Activated T-cell treated with anti-CD3 and anti-CD28 coated beads, Interleukin-2, amount 50 U/mL, for 24 hours (primary cell): ENCODE measurements at places on chromosomes 4 and X.

DNA sequence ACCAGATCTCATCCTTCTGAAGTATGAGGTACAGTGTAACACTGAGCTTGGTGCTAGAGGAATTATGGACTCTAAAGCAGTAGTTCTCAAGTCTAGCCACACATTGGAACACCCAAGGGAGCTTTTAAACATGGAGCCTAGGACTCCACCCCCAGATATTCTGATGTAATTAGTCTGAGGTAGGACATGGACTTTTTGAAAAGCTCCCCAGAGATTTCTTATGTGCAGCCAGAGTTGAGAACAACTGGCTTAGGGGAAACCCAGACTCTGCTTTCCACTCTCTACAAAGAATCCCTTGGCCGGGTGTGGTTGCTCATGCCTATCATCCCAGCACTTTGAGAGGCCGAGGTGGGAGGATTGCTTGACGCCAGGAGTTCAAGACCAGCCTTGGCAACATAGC is 11.6 kb upstream of the GDPD2 start:
- DNase-seq, result no peak

GRCh38 chr4:94244087-94244828 is 36.6 kb downstream of the SMARCAD1 start:
- DNase-seq, result no peak

DNA sequence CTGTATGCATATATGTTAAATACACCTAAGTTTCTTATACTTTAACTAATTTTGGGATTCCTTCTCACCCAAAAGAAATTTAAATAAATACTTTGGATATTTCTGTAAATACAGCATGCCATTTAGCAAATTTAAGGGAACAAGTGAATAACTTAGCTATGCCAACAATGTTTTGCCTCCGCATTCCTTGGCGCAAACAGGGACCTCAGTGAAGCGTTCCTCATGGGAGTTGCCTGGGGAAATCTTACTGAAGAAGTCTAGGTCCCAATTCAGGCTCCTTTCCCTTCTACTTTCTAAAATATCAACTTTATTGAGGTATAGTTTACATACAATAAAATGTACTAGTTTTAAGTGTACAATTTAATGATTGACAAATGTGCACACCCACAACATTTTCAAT is 25.0 kb downstream of the COL4A5 start:
- no peak for DNase-seq

DNA sequence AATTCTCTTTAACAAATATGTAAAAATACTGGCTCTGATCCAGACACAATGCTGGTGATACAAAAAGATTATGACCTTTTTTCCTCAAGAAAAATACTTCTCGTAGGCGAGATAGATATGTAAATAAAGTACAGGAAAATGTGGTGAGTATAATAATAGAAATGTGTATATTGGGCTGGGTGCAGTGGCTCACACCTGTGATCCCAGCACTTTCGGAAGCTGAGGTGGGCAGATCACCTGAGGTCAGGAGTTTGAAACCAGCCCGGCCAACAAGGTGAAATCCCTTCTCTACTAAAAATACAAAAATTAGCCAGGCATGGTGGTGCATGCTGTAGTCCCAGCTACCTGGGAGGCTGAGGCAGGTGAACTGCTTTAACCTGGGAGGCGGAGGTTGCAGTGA is 55.0 kb downstream of the MRPL1 start:
- no peak for DNase-seq

GRCh38 chrX:145936769-145937168 is 119.1 kb downstream of the SLITRK2 start:
- DNase-seq, result no peak

DNA sequence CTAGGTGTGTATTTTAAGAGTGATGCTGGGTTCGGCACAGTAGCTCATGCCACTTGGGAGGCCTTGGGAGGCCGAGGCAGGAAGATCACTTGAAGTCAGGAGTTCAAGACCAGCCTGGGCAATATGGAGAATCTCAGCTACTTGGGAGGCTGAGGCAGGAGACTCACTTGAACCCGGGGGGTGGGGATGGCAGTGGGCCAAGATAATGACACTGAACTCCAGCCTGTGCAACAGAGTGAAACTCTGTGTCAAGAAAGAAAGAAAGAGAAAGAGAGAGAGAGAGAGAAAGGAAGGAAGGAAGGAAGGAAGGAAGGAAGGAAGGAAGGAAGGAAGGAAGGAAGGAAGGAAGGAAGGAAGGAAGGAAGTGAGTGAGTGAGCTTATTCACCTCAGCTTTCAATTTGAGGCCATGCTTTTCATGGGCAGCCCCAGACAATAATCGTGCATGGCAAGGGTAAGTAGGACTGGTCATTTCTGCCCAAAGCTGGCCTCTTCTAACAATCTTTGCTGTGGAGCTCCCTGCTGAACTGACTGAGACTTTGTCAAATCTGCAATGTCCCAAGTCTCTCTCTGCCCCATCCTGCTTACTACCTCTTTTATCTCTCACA is 42.5 kb upstream of the ELF2 start:
- no peak for DNase-seq

DNA sequence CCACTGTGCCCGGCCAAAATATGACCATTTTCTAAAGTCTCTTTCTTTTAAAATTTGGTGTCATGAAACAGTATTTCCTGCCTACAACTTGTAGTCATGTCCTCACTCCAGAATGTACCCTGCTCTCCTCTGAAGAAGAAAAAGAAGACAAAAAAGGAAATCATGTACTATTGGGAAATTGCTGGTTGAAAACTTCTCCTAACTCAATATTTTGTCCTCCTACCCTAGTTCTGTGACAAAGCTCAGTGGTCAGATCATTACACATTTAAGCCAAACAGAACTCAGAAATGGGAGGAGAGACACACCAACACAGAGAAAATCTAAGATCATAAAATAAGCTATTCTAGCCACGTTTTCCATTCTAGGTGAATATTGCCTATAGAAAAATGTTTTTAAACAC is 127.7 kb downstream of the IRF2 start:
- no peak for DNase-seq

DNA sequence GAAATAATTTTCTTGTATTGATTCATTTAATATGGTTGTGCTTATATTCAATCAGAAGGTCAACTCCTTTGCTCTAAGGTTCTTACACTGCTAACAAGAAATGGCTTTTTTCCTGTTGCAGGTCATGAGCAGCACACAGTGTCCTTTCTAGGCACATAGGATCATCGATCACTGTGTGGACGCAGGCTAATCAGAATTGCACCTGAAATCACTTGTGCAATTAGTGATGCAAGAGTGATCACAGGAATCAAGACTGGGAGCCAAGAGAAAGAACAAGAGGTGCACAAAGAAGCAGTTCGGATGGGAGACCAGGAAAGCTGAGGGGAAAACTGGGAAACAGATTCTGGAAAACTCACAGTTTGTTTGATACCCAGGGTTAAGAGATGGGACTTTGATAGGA is 21.1 kb downstream of the TDO2 start:
- no peak for DNase-seq

DNA sequence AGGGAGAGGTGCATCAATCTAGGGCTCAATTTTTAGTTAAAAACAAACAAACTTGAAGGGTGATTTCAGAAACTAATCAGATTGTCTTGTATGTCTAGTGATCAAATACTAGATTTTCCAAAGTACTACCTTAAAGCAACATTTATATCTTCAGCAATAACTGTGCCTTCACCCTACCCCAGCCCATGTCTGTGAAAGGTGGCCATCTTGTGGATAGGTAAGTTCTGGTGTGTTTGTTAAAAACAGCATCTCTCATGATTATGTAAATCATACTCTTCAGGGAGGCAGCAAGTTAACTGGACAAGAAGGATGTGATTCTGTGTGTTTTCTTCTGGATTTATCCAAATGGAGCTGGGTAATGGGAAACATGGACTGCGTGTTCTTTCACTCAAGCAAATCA is 81.4 kb upstream of the ACSL1 start:
- no peak for DNase-seq

- no peak for DNase-seq
These were observed 344.6 kb upstream of the CTSO start for GRCh38 chr4:156298230-156298629.

DNA sequence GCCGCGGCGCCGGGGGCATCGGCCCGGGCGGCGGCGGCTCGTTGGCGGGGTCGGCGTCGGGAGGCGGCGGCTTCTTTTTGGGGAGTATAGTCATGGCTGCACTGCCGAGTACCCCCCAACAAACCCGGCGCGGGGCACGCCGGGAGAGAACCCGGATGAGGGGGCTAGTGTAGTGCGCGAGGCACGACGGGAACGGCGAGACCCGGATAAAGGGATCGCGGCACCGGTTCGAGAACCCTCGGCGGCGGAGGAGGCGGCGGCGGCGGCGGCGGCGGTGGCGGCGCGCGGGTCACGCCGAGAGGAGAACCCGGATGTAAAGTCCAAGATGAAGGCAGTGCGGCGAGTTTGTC is at the start of gene OTUD5:
Gene OTUD5, minus strand, starts transcription at position 131 of the 350 bp plus-strand sequence. Its CDS starts 37 bp downstream, at position 94.
- no peak for DNase-seq

DNA sequence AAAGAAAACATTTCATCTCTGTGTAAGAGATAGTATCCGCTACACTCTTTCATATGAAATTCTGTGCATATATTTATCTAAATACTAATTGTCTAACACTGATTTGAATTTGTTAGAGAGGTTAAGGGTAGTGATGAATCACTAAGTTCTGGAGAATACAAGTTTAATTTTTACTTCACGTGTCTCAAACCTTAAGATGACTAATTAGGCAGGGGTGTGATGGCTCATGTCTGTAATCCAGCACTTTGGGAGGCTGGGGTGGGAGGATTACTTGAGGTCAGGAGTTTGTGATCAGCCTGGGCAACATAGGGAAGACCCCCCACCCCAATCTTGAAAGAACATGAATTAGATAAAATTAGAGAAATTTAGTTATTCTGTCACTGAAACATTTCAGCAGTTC is 2241.9 kb downstream of the PCDH7 start:
- DNase-seq, result no peak

DNA sequence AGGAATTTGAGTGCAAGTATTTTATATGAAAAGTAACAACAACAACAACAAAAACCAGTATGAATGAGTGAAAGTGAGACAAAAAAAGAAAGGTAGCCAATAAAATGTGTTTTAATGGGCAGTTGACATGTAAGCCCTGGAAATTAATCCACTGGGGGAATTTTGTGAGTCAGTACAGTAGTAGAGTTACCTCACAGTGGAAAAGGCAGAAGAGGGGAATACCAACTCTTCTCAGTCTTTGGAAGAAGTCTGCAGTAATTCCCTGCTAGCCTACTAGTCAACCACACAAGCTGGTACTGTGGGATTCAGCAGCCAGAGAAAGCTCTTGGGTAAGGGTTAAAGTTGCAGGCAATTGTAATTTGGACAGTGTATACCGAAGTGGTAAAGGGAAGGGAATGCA is 76.3 kb upstream of the IL15 start:
- no peak for DNase-seq

DNA sequence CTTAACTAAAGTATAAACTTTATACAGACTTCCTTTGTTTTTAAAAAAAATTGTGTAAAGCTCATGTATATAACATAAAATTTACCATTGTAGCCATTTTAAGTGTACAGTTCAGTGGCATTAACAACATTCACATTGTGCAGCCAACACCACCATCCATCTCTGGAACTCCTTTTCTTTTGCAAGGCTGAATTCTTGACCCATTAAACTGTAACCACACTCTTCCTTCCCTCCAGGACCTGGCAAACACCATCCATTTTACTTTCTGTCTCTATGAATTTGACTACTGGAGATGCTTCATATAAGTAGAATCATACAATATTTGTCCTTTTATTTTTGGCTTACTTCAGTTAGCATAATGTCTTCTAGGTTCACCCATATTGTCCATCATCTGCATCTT is 104.7 kb downstream of the RASL11B start:
- no peak for DNase-seq

DNA sequence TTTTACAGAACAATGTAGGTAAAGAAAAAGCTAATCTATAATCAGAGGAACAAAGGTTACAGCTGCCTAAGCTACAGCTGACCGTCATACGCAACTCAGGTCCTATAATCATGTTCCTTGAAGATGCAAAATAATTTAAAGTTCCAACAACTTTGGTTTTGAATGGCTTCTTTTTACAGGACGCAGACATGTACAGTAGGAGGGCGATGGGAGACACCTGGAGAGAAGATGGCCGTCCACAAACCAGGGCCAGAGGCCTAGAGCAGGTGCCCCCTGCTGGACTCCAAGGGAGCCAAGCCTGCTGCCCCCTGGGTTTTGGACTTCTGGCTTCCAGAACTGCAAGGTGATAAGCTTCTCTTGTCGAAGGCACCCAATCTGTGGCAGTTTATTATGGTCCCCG is 10.6 kb downstream of the HGFAC start:
- DNase-seq, result no peak

GRCh38 chrX:48025561-48025960 is 18.8 kb downstream of the SPACA5 start:
- peak; percentile 42 for DNase-seq

DNA sequence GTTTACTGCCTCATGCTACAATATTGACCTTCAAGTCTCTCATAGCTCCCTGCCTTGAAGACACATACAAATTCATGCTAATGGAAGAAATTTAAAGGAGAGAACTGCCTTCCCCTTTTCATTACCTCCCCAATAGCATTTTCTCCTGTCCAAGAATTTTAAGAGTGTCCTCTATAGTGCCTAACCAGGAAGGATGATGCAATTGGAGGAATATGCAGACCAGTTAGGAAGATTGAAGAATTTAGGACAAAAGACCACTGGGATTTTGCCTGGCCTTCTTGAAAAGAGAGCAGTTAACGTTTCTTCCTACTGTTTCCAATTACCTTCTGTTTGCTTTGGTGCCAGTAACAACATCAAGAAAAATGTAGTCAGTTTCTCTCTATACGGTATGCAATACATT is 443.9 kb downstream of the INPP4B start:
- no peak for DNase-seq

- no peak for DNase-seq
These were observed 168.8 kb downstream of the ATRX start for GRCh38 chrX:77617206-77617605.

GRCh38 chrX:24485323-24485722 is 20.2 kb downstream of the PDK3 start:
- no peak for DNase-seq

GRCh38 chrX:39953879-39954278 is 143.9 kb downstream of the BCOR start:
- DNase-seq, result no peak

GRCh38 chr4:1053080-1053661 is 41.7 kb downstream of the FGFRL1 start:
- DNase-seq, result peak; percentile 20

- DNase-seq, result no peak
These were observed 175.2 kb downstream of the MGST2 start for GRCh38 chr4:139840773-139841172.

- DNase-seq, result no peak
These were observed 71.3 kb upstream of the PGRMC2 start for GRCh38 chr4:128358913-128359279.
